ENCODE measurements at places on chromosomes 7 and 10.

GRCh38 chr10:110459600-110459999 lies 38.1 kb upstream of the DUSP5 start:
- DNase-seq, result no peak

- DNase-seq, result no peak
These were observed 124.0 kb downstream of the MAGI2 start for GRCh38 chr7:79329464-79329863.

- DNase-seq, result no peak
These were observed 50.2 kb upstream of the GNA12 start for GRCh38 chr7:2894118-2894940.

DNA sequence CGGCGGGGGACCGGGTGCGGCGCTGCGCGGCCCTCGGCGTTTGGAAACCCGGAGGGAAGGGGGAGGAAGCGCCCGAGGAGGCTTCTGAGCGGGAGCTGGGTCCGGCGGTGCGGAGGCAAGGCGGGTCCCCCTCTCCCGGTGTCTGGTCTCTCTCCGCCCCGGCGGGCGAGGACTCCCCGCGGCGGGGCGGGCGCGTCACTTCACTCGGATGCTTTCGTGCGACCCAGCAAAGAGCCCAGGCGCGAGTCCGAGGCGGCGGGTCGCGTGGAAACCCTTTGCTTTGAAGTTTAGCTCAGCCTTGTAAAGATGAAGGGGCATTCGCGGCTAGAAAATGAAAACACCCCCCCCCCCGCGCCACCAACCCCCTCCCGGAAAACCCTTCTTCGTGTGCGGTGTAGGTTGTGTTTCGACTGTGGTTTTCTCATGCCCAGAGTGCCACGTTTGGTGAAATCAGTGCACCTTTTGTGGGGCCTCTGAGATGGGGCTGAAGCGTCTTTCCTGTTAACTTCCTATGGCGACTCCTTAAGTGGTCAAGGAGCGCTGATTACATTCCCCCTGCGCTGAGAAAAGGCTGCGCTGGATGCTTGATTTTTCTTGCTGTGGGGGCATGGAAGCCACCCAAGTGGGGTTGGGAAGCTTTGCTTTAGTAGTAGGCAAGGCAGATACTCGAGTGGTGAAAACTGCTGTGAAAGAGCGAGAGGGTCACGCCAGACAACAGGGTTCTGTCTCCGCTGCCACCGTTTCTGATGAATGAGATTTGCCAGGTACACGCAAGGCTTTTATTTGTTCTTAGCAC lies 876 bp downstream of the GNAI1 start:
- DNase-seq, result peak; percentile 50

DNA sequence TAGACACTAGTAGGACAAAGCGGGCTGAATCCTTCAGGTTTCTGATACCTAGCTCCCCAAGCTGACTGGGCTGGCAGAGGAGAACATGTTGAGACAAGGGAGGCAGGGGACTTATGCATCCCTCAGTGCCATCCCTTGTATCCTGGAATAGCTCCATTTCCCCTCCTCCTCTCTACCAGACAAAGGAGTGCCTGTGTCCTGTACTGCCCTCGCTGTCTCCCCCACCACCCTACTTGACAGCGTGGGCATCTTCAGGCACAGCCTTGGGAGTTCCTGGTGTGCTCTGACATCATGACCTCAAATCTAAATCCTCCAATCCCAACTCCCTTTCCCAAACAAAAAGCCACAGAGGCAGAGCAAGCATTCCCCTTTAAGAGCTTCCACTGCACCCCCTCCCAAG lies 9.0 kb downstream of the SFXN3 start:
- DNase-seq, result no peak

DNA sequence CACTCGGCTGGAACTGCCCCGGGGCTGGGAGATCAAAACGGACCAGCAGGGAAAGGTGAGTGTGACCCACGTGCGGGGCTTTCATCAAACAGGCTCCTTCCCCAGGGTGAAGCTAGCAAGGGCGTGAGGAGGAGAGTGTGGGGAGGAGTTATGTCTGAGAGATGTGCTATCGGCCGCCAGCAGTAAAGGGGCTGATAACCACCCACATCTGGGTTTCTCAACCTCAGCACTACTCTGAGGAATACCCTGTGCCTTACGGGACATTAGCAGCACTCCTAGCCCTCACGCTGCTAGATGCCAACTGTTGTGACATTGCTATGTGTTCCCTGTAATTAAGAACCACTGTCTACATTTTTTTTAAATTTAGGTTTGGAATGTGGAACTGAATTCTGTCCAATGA lies 113.9 kb upstream of the STK17A start:
- no peak for DNase-seq

- no peak for DNase-seq
These were observed 1.3 kb upstream of the PRTFDC1 start for GRCh38 chr10:24953675-24954074.

- DNase-seq, result no peak
These were observed 32.3 kb downstream of the REEP3 start for GRCh38 chr10:63553473-63553872.

DNA sequence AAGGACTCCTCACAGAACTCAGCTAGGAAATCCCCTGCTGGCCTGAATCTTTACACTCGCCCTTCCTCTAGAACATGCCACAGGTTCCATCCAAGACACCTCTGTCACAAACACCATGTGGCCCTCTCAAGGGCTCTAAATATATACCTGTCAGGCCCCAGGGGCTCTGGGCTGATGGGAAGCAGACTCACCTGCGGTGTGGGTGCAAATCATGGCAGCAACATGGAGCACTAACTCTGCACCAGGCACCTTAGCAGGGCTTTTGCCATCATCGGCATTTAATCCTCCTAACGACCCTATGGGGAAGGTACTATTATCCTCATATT lies 17.3 kb downstream of the SH3PXD2A start:
- no peak for DNase-seq

DNA sequence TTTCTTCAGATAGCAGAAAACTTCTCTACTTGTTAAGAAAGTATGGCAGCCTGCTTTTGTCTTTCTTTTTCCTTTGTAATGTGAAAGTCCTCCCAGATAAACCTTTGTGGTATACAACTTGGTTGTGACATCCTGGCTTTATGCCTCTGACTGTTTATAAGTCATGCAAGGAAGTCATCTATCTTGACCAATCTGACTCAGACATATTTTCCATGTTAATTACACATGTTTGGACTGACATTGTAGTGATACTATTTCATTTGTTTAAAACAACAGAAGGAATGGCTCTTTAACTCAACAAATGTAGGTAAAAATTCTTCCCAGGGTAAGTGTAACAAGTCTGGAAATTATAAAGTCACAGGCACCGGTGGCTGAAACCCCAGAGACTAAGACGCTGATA lies 341.6 kb upstream of the MEOX2 start:
- DNase-seq, result peak; percentile 10

- DNase-seq, result no peak
These were observed 46.8 kb upstream of the STEAP1B start for GRCh38 chr7:22546769-22547168.

- no peak for DNase-seq
These were observed 22.7 kb upstream of the WASHC2A start for GRCh38 chr10:50044941-50045664.

- peak; percentile 22 for DNase-seq
These were observed 14.6 kb downstream of the PALS2 start for GRCh38 chr7:24587853-24588252.

GRCh38 chr7:86788948-86789347 lies 145.2 kb downstream of the GRM3 start:
- no peak for DNase-seq

GRCh38 chr10:48241332-48241731 lies 33.2 kb downstream of the FRMPD2 start:
- no peak for DNase-seq

GRCh38 chr10:112367516-112367915 lies 6.4 kb upstream of the ACSL5 start:
- DNase-seq, result no peak

DNA sequence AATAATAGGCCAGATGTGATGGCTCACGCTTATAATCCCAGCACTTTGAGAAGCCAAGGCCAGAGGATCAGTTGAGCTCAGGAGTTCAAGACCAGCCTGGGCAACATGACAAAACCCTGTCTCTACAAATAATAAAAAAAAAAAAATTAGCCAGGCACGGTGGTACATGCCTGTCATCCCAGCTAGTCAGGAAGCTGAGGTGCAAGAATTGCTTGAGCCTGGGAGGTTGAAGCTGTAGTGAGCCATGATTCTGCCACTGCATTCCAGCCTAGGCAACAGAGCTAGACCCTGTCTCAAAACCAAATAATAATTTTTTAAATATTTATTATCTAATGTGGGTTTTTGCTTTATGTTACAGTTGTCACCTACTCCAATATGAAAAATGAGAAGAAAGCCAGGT lies 178.9 kb downstream of the ADK start:
- DNase-seq, result no peak

GRCh38 chr7:4468320-4469102 lies 213.6 kb upstream of the FOXK1 start:
- DNase-seq, result no peak

- peak; percentile 21 for DNase-seq
These were observed 154.3 kb downstream of the ELAPOR2 start for GRCh38 chr7:86904949-86905834.

GRCh38 chr7:7799138-7799537 lies 80.7 kb upstream of the RPA3 start:
- DNase-seq, result no peak

- no peak for DNase-seq
These were observed 118.3 kb downstream of the LRRC4 start for GRCh38 chr7:127912901-127913300.

GRCh38 chr7:95180-95862 lies 97.0 kb upstream of the FAM20C start:
- no peak for DNase-seq

DNA sequence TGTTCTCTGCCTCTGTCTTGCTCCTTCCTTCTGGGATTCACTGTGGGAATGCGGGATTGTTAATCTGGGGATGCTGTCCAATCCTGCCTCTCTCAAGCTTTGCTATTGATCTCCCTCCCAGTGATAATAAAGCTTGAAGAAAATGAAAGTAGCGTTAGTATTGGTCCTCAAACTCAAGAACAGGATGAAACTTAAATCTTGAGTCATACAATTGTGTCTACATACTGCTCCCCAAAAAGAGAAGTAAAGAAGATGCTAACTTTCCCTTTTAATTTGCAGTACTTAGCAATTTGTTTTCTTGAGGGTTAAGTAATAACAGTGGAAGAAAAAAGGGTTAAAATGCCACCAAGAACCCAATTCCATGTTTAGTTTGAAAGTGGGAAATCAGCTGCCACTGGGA lies 13.6 kb downstream of the CFTR start:
- DNase-seq, result no peak

DNA sequence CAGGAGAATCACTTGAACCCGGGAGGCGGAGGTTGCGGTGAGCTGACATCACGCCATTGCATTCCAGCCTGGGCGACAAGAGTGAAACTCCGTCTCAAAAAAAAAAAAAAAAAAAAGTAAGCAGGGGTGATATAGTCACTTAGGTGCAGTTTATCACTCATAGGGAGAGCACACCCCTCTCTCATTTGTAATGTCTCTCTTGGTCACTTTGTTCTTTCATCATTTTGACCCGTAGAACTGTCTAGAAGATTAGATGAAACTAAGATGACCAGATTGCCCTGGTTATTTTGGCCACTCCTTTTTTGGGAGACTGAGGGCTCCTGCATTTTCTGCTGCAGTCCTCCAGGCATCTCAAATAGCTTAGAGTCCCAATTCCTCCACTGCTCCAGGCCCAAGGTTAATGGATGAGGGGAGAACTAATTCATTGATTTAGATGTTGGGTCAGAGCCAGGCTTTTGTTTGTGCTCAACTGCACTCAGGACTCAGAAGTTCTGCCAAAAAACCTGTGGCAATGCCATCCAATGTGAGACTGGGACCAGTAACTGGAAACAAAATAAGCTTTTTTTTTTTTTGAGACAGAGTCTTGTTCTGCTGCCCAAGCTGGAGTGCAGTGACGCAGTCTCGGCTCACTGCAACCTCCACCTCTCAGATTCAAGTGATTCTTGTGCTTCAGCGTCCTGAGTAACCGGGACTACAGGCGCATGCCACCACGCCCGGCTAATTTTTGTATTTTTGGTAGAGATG lies 50.0 kb upstream of the CAMK1D start:
- peak; percentile 36 for DNase-seq

GRCh38 chr10:89032141-89032891 lies 41.7 kb downstream of the FAS start:
- peak; percentile 10 for DNase-seq

GRCh38 chr7:3893151-3893788 lies 592.2 kb downstream of the SDK1 start:
- DNase-seq, result no peak

DNA sequence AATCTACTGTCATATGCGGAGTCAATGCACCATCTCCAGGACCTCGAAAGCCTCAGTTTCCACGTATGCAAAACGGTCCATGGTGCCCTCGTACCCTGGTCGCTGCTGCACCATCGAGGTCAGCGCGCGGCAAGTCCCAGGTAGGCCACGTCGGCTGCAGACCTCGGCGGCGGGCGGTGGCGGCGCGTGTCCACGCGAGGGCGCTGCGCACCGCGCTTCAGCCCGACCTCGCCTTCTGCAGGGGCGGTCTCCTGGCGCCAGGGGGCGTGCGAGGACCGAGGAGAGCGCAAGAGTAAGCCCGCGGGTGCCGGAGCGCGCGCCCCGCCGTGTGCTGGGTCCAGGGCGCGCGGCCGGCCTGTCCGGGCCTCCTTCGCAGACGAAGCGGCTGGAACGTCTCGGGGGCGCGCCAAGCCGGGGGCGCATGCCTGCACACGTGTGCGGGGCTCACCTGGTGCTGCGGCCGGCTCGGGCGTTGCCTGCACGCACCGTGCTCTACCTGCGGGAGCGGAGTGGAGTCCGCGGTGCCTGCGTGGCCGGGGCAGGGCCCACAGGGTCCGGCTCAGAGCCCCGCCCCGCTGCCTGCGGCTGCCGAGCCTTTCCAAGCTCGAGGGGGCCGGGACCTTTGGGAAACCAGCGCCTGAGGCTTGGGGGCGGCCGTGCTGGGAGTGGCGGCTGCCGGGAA lies 54.0 kb downstream of the GLRX3 start:
- peak; percentile 98 for DNase-seq

DNA sequence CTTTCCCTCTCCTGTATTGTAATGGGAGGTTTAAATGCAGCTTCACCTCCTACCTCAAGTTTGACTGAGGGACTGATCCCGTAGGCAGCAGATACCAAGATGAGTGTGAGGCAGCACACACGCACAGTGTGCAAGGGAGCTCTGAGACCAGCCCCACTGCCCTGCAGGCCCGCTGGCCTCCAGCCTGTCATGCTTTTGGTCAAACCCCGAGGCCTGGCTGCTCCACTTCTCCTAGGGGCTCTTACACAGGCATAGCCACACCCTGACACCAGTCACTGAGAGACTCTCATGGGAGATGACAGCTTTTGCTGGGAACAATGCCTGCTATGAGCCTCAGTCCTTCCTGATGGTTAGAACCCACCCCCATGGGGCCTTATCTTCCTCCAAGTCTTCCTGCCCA lies 27.6 kb downstream of the DRGX start:
- no peak for DNase-seq

DNA sequence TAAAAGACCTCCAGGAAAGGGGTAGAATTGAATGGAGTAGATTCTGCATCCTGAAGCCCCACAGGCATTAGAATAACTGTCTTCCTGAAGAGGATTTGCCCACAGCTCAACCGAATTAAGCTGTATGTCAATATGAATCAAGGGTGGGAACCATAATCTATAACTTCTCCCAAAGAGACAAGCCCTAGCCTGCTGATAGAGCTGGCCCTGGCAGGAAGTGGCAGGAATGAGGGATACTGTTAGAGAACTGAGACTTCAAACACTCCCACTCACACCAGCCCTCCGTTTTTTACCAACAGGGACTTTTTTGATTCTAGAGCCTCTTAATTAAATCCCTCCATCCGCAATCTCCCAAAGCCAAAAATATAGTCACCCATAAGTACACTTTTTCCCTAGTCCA lies 12.2 kb upstream of the DUSP5 start:
- no peak for DNase-seq

GRCh38 chr7:117873310-117874190 lies at the start of gene CTTNBP2:
Gene CTTNBP2, minus strand, starts transcription at chr7:117873441. Its CDS starts 26 bp downstream, at chr7:117873415.
- DNase-seq, result peak; percentile 77

GRCh38 chr10:58486821-58487220 lies 25.9 kb upstream of the BICC1 start:
- DNase-seq, result no peak

Data from iPS-NIHi11 (cell line).